ENCODE measurements at places on chromosomes 7 and 10.

DNA sequence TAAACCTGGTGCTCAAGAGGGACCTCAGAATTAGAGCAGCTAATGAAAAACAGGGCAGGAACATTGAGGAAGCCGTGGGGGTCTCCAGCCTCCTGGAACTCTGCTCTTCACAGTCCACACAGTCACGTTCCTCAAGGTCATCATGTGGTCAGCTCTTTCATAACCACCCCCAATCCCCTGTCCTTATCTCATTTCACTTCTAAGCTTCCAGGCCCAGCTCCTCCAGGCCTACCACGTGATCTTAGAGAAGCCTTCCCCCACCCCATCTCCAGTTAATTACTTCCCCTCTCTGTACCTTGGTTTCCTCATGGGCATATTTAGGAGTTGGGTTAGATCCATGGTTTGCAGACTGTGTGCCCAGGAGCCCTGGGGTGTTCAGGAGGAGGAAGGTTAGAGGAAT is 106.4 kb upstream of the TCF7L2 start:
- DNase-seq: no peak

- DNase-seq: no peak
These were observed 98.0 kb downstream of the GRB10 start for GRCh38 chr7:50684713-50685075.

DNA sequence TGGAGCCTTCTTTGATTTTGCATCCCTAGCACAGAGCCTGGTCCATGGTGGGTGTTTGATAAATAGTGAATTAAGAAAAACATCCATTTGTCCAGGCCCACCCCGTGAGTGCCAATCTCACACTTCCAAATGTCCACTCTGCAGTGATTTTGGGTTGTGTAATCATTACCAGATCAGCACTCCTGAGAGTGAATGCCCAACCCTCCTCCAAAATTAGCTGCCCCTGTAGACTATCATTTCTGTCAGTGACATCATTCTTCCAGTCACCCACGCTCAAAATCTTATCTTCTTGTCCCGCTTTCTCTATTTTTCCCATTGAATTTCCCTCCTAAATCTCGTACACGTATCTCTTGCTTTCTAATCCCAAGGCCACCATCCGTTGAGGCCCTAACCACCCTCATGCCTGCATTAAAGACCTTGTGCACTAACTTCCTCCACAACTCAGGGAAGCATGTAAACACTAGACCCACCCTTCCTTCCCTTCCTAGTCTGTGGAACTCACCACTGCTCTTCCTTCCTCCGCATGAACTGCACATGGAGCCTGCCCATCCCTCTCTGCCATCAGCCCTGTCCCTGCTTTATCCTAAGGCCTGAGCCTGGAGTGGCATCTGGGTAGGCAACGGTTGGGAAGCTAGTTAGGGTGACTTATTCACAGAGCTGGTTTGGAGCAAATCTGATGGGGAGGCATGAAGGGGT is 32.8 kb downstream of the PIK3AP1 start:
- DNase-seq: no peak

GRCh38 chr10:110418218-110418617 is 79.5 kb upstream of the DUSP5 start:
- no peak for DNase-seq

DNA sequence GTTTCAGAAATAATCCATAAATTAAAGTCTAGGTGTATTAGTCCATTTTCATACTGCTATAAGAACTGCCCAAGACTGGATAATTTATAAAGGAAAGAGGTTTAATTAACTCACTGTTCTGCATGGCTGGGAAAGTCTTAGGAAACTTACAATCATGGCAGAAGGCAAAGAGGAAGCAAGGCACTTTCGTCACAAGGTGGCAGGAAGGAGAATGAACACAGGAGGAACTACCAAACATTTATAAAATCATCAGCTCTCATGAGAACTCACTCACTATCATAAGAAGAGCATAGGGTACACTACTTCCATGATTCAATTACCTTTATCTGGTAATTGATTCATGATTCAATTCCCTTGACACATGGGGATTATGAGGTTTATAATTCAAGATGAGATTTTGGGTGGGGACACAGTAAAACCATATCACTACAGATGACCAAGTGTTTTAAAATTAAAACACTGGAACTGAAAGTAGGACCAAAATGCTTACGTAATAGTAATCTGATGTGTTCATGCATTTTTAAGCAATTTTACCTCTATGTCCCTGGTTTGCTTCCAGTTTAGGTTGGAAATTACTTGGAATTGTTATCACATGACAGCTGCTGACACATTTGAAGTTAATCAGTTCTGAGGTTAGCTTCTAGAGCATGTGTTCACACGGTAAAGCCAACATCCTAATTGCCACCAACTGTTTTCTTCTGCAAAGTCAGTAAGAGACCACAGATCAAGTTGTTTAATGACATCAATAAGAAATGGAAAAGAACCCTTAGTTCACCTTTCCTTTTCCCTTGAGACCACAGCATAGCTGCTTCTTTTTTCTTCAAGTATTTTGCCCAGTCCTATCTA is 48.4 kb upstream of the SEMA3C start:
- DNase-seq: no peak

GRCh38 chr7:55786901-55787300 is 75.7 kb downstream of the SEPTIN14 start:
- DNase-seq: no peak

- no peak for DNase-seq
These were observed 189.3 kb downstream of the PRPF18 start for GRCh38 chr10:13775786-13776775.

DNA sequence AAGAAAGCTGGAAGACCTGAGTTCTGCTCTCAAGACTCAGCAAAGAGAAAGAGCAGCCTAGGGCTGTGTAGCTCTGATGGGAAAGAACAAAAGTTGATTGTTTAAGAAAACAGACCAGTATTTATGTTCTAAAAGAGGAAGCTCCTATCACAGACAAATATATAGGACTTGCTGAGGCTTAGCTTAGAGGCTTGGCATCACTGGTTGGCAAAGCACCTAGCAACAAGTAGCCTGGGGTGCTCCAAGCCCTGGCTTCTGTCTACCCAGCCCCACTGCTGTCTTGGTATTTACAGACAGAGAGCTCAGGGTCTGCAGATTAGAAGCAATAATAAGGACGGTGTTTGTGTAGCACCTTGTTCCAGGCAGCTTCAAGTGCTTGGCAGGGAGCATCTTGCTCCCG is 36.9 kb upstream of the CCDC3 start:
- no peak for DNase-seq

GRCh38 chr7:131493581-131493980 is 62.8 kb downstream of the PODXL start:
- DNase-seq: no peak

All from amygdala (tissue), 56 donors.